ENCODE measurements at places on chromosomes 6 and 20.
A peak's percentile ranks its signal among the peaks of the same experiment; 100 is the strongest.

GRCh38 chr20:39885975-39886649, 802.9 kb downstream of the MAFB start:
- peak; percentile 82 for DNase-seq

GRCh38 chr20:1961374-1961773, 32.5 kb downstream of the PDYN start:
- DNase-seq, result no peak

- DNase-seq, result peak; percentile 34
Observed at GRCh38 chr6:75230484-75231325, 12.9 kb downstream of the COX7A2 start.

GRCh38 chr6:143399176-143399575, 51.3 kb downstream of the ADAT2 start:
- no peak for DNase-seq

DNA sequence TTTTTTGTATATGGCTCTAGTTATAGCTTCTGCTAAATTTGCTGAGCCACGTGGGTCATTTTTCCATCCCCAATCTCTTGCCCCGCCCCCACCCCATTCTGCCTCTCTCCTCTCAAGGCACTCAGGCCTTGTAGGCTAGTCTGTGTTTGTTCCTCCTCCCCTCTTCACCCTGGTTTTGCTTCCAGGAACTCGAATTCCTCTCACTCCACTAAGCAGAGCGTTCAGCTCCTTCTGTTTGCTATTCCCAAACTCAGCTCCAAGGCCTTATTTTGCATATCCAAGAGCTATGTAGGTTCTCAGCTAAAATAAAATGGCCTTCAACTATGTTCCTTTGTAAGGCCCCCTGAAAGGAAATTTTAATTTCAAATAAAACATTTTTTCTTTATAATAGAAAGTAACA, 1293.7 kb downstream of the EPHA7 start:
- no peak for DNase-seq

DNA sequence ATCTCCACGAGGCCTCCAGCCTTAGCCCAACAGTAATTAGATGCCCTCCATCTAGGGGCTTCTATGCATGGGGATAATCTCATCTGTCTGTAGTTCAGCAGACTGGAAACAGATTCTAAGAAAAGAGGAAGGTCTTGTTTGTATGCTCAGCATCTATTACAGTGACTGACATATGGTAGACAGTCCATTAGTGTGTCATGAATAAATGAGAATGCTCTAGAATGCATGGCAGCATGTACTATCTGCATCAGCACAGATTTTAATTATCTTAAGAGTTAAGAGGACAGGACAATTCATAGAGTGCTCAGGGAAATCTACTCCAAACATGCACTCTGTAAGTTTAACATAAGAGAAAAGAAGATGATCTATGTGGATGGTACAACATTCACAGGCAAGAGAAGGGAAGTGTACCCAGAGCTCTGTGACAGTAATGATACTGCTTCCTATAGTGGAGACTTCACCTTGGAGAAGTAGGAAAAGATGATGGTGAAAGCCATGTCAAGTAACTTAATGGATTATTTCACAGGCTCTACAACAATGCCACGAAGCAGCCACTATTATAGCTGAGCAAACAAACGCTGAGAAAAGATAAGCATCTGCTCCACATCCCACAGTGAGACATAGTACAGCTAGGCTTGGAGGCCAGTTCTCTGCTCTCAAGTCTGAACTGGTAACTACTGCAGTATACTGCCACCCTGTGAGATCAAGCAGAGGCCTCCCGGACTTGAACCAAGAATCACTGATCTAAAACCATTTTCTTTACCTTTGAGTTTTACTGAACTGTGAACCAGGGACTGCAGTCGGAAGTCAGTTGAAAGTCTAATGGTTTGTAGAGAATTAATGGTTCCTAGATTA, 309.2 kb upstream of the SPTLC3 start:
- no peak for DNase-seq

DNA sequence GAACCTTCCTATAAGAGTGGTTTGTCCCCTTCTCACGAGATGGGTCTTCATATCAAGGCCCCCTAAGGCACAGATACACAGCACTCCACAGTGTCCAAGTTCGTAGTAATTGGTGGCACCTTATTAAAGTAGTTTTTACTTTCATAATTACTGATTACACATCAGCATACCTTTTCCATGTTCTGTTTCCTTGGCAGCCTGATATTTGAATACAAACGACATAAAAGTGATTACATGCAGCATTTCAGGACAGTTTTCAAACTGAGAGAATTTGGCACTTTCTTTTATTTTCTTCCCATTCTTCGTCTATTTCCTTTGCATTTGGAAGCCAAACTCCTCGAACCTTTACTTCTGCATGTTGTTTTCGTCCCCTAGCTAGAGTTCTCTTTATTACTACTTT, 139.7 kb downstream of the MTHFD1L start:
- DNase-seq, result no peak

DNA sequence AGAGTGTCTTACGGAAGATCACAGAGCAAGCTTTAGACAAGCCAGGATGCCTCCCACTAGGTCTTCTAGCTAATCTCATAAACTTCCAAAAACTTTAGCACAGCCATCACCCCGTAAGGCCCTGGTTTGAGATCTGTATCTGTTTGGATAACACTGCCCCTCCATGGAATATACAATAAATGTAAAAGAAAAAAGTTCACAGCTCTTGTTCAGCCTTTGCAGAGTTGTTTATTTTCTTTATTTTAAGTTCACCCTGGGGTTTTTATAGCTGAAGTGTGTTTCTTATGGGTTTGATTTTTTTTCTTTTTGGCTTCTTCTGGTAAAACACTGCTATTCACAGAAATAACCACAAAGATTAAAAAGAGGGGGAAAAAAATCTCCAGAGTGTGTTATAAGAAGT, 125.6 kb downstream of the EYA2 start:
- DNase-seq, result no peak

DNA sequence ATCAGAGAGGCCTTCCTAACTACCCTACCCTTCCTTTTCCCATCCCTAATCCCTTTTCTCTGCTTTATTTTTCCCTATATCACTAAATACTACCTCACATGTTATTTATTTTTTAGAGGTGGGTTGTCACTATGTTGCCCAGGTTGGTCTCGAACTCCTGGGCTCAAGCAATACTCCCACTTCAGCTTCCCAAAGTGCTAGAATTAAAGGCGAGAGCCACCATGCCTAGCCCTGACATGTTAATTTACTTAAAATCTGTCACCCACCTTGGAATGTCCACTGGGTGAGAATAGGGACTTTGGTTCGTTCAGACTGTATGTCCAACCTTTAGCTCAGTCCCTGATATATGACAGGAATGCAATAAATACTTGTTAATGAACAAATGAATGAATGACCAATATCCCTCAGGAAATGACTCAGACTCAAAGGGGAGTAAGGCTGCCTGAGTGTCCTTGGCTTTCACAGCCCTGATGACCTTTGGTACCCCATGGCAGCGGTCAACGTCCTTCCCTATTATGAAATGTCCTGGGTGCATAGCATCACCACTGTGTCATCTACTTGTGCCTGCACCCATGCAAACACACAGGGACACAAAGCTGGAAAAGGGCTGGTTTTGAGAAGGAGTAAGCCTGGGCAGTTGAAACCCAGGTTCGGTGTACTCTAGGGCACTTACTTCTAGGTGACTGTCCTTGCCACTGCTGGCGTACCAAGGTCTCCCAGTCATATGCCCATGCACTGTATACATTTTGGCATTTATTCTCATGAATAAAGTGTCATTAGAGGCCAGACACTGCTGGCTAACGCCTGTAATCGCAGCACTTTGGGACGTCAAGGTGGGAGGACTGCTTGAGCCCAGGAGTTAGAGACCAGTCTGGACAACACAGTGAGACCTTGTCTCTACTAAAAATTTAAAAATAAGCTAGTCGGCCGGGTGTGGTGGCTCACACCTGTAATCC, 26.5 kb downstream of the BCL2L1 start:
- DNase-seq, result peak; percentile 81

DNA sequence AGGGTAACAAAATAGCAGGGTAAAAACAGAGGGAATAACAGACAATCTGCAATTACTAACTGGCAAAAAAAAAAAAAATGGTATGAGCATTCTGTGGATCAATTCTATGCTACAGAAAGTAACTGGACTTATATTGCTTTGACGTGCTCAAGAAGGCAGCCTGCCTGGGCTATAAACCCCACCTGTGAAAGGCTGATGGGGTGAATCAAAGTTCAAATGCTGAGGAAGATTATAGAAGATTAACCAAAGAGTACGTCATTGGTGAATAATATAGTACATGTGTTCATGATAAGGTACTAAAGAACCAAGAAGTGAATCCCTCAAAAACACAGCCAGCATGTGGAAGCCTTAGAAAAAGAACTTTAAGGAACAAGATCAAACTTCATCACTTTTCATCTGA, 441.9 kb upstream of the PTCHD4 start:
- DNase-seq, result no peak
